Substantia nigra (tissue), 51 donors: ENCODE measurements at places on chromosomes 11 and 22.

DNA sequence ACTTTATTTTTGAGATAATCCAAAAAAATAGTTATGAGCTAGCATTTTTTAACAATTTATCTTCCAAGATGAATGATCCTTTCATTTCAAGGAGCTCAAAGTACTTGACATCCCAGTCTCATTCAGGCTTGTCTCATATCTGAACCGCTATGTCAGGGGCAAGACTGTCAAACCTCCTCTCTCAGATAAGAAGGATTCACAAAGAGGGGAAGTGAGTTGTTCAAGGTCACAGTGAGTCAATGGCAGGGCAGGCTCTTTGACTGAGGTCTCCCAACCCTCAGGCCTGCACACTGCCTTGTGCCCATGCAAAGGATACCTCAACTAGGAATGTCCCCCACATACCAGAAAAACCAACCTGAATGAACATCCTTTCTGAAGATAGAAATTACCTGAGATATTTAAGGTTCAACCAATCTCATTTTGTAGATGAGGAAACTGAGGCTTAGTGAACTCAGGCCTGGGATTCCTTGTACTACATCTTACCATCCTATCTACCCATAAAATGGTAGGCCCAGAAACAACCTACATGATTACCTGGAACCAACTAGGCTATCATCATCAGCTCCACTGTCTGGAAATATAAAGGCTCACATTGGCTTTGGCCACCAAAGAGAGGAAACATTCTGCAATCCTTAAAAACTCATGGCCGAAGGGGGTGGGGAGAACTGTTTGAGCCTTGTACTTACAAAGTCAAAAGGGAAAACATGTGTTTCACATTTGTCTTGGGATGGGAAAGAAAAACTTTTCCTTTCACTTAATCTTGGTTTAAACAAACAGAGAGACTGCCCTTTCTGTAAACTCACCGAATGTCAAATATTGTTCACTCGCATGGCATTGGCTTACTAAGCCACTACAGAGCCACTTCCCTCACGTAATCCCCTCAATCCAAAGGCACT is 51.1 kb downstream of the LIF start:
- no peak for DNase-seq

DNA sequence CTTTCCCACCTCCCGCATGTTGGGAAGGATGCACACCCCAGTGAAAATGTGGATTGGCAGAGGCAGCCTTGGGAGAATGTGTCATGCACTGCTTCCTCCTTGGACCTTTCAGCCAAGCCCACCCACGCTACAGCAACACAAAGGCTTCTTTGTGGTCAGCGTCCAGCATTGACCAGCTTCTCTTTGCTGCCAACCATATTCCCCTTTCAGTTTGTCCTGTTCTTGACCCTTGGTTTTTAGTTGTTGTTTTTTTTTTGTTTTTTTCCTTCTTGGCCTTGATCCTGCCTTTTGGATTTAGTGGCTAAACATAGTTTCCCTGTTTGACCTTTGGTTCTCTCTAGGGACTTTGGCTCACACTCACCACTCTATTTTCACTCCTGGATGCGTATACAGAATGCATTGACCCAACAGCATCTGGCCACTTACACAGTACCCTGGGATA is 573.6 kb downstream of the INSC start:
- DNase-seq: peak; percentile 13

- DNase-seq: no peak
Observed at GRCh38 chr11:65870706-65871681, 1.6 kb downstream of the EFEMP2 start.

GRCh38 chr22:50459496-50460140 is 15.2 kb downstream of the SBF1 start:
- no peak for DNase-seq

DNA sequence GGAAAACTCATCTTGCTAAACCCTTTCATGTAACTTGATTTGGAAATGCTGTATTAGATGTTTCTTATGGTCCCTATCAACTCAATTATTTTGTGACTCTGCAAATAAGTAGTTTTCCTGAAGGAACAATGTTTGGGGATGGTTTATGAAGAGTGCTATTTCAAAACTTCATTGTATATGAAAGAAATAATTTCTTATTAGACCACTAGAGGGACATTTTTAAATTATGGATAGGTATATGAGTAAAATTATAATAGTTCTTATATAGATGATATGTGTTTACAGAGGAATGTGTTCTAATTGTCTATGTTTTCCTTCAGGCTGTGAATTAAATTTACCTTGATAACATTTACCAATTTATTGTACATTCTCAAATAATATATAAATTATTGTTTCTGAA is 509.4 kb upstream of the RAG2 start:
- no peak for DNase-seq

- DNase-seq: no peak
Observed at GRCh38 chr11:29153078-29153477, 863.8 kb downstream of the KCNA4 start.

DNA sequence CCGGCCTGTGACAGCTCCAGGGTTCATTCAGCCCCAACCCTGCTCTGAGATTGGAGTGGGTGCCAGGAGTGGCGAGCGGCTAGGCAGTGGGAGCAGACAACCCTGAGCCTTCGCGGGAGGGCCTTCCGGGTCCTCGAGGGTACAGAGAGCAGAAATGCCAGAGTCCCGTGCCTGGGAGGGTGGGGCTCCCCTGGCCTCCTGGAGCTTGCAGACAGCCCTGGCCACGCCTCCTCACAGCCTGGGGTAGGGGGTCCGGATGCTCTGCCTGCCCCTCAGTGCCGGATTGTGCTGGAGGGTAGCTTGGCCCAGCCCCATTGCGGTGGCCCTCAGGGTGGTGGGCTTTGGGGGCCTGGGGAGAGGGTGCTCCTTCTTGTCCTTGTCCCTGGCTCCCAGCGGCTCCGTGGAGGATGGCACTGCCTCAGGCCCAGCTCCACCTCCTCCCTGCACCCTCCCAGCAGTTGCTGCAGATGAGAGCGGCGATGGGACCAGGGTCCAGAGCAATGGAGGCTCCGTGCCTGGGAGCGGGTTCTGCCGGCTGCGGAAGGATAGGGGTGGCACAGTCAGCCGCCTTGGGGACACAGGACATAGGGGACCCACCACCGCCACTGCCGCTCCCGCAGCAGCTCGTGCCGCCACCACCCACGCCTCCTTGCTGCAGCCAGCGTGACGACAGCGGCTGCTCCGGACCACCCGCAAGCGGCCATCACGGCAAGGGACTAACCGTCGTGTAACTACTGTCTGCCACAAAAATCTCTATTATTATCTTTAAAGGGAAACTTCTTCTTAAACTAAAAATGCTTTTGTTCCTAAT is 34.9 kb upstream of the OR10G7 start:
- no peak for DNase-seq

GRCh38 chr22:27851974-27852746 is 50.6 kb upstream of the MN1 start:
- DNase-seq: no peak

DNA sequence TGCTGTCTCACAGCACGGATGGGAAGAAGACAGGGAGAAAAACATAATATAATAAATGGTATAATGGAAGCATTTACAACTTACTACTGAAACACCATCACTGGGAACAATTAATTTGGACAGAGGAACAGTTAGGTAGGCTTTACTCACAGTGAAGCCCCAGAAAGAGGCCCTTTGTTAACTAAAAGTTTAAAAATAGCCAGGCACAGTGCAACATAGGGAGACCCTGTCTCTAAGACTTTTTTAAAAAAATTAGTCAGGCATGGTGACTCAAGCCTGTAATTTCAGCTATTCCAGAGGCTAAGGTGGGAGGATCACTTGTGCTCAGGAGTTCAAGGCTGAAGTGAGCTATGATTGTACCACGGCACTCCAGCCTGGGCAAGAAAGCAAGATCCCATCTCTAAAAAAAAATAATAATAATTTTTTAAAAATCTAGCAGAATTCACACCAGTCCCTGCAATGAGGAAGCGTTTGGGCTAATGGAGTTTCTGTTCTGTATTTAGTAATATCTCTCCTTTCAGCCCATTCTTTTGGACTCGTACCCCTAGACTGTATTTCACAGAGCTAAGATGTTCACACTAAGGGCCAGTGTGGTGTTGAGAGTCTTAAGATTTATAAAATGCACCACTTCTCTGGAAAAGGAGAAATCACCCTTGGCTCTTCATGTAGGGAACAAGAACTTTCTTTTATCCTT is 275.5 kb downstream of the SOX6 start:
- no peak for DNase-seq

DNA sequence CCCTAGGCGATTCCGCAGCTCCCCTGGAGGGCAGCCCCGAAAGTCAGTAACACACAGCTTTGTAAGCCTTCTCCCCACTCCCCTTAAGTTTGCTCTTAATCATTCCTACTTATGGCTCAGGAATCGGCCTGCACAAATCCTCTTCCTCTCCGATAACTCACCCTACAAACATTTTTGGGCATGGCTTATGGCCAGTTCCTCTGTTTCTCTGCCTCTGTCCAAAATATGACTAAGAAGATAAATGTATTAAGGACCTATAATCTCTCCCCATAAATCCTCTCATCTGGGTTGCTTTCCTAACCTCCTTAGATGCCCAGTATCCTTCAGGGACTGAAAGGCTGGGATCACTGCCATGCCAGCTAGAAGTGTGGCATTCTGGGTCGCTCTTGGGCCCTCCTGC is 41.0 kb downstream of the PAMR1 start:
- DNase-seq: no peak

DNA sequence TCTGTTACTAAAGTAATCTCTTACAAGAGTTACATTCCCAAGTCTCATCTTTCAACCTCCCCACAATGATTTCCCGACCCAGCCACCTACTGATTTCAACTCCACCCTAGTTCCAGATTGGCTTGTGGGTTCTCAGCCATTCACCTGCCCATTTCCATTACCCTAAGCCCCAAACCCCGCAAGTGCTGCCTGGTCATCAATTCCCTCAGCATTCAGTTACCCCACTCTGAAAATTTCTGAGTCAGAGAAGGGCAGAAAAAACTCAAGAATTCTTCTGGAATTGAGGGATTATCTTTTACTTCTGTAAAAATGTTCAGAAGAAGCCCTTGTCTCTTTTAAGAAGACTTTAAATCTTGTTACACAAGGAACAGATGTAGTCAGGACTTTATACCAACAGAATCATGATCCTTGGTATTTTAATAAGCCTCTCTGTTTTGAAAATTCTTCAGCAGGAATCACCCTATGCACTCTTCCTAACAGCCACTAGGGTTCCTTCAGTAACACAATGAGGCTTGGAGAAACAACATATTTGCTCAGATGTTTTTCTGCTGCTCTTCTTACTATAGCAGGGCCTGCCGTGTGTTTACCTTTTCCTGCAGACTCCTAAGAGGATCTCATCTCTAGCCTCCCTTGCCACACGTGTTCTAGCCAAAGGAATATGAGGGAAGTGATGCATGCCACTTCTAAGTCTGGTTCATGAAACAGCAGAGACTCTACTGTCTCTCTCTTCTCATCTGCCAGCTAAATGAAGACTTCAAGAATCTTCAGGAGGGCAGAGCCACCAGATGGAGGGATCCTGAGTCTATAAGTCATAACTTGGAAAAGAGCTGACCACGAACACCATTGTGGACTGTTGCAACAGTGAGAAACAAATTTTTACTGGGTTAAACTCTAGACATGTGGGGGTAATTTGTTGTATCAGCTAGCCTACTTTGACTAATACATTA is 29.3 kb upstream of the PAMR1 start:
- DNase-seq: no peak

DNA sequence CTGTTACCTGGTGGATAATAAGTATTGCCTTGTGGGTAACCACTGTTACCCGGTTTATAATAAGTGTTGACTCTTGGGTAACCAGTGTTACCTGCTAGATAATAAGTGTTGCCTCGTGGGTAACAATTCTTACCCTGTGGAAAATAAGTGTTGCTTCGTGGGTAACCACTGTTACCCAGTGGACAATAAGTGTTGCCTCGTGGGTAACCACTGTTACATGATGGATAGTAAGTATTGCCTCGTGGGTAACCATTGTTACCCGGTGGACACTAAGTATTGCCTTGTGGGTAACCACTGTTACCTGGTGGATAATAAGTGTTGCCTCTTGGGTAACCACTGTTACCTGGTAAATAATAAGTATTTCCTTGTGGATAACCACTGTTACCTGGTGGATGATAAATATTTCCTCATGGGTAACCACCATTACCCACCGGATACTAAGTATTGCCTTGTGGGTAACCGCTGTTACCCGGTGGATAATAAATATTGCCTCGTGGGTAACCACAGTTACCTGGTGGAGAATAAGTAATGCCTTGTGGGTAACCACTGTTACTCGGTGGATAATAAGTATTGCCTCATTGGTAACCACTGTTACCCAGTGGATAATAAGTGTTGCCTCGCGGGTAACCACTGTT is 8.7 kb upstream of the NXPE4 start:
- no peak for DNase-seq

GRCh38 chr11:110716361-110716760 is 4.1 kb upstream of the ARHGAP20 start:
- no peak for DNase-seq

GRCh38 chr22:25728071-25728470 is 13.9 kb upstream of the MYO18B start:
- no peak for DNase-seq

GRCh38 chr22:31238057-31238456 is 26.0 kb downstream of the LIMK2 start:
- no peak for DNase-seq

DNA sequence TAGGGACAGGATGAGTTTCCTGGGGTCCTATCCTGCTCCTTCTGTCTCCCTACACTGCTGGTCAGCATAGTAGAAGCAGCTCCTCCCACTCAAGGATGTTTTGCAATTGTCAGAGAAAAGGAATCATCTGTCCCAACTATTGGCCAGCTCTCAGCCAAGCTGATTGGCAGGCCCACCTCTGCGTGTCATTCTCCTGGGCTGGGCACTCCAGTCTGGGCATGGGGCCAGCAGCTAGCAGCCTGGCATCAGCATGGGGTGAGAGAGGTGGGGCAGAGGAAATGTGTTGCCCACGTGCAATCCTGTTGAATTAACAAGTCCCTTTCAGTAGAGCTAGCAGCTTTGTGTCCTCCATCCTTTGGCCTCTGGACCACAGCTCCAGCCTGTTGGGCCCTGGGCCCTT is 14.1 kb downstream of the ANKK1 start:
- peak; percentile 2 for DNase-seq

DNA sequence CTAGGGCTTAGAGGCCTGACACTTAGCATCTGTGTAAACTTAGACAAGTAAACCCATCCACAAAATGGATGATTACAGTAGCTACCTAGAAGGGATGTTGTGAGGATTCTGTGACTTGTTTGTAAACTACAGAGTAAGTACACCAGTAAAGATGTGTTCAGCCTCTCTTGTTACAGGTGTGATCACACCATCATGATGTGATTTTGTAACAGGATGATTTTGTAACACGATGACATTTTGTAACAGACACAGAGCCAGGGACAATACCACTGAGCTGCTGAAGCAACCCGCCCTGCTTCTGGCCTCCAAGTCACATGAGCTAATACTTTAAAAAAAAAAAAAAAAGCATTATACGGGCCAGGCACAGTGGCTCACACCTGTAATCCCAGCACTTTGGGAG is 17.0 kb downstream of the FADD start:
- no peak for DNase-seq
